EL (cell line): ENCODE measurements at places on chromosomes 3 and 15.

DNA sequence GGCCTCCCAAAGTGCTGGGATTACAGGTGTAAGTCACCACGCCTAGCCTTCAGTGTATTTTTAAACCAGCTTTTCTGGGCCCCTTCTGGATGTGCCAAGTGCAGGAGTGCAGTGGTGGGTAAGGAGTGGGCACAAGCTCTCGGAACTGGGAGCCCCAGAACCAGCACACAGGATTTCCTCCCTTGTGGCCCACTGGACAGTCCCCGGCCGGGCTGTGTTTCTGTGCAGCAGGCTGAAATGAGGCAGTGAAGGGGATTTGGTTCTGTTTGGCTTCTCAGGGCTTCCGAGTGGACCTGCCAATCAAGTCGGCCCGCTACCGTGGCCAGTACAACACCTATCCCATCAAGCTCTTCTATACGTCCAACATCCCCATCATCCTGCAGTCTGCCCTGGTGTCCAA is 14.4 kb downstream of the SEC61A1 start:
- DNase-seq, result no peak

GRCh38 chr3:138241061-138241460 is 54.0 kb downstream of the ARMC8 start:
- DNase-seq, result no peak

GRCh38 chr15:29089731-29090616 is 179.6 kb downstream of the NSMCE3 start:
- no peak for DNase-seq

DNA sequence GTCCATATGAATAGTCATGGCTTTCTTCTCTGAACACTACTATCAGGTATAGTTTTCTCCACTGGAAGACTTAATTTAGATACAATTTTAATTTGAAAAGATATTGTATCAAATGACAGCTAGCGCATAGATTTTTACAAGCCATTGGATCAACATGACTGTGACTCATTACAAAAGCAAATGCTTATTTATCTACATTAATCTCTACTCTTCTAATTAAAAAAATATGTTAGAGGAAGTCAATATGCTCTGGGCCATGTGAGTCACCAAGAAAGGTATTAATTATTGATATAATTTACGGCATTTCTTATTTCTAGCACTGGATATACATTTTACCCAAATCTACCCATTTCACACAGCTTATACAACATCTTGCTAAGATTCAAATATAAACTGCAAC is 800.3 kb upstream of the GBE1 start:
- DNase-seq, result no peak

DNA sequence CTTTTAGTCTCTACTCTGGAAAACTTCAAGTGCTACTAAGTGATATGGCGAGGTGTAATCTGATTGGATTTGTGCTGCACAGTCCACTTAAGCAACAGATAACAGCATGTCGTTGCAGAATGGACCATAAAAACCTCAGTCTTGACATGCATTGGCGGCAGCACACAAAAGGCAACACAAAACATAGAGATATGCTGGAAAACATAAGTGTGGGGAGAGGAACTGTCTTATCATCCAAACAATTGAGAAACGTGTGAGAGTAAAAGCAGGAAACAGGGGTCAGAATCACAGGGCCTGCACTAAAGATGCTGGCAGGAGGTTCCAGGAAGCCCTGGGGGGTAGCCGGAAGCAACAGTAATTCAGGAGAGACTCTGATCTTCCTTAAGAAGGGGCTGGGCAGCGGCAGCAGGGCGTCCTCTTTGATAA is 82.1 kb downstream of the CGNL1 start:
- DNase-seq, result no peak

GRCh38 chr15:58523634-58524033 is 91.8 kb downstream of the LIPC start:
- no peak for DNase-seq

DNA sequence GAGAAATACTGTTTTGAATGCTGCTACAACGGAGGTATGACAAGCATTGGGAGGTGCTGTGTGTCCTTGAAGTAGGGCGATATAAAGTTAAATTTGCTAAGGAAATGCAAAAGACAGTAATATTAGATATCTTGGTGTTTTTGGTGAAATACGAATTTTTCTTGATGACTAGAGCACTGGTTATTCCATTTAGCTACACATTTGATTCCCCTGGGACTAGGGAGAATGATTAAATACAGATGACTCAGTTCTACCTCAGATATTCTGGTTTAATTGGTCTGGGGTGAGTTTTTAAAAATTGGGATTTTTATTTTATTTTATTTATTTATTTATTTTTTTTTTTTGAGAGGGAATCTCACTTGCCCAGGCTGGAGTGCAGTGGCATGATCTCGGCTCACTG is 18.7 kb upstream of the GADL1 start:
- peak; percentile 32 for DNase-seq

GRCh38 chr3:18127859-18128681 is 297.1 kb downstream of the SATB1 start:
- no peak for DNase-seq

DNA sequence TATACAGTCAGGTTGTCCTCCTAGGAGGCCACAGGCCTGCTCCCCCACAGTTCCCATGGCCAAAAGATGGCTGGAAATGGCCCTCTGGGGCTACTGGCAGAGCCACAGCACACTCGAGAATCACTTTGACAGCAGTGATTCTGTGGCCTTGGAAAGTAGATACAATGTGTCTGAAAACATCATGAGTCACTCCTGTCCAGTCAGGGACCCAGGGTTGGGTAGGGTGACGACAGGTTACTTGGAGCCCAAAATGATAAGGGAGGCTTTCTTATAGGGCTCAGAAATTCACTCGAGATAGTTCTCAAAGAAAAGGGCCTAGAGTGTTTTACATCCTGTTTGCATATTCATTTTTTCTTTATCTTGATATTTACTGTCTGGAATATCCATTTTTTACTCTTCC is 24.3 kb downstream of the MRPS25 start:
- no peak for DNase-seq

DNA sequence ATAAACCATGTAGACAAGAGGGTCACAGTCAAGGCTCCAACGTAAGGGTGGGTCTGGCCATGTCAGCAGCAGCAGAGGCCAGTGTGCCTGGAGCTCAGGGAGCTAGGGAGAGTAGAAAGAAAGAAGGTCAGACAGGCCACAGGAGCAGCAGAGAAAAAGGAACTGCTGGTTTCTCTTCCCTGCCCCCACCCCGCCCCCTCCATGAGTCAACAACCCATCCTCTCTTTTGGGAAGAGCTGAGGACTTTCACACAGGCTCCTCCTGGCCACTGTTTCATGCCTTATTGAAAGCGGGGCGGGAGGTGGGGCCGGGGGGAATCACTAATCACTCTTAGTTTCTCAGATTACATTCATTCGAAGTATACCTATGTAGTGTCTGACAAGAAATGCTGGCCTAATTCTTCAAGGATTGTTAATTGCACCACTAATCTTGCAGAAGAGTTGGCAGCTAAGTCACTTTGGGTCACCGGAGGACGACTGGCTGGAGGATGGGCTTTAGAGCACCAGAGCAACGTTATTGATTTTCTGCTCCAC is 9.1 kb upstream of the SCG3 start:
- no peak for DNase-seq

- DNase-seq, result no peak
Observed at GRCh38 chr3:88773766-88774165, 333.7 kb upstream of the EPHA3 start.

DNA sequence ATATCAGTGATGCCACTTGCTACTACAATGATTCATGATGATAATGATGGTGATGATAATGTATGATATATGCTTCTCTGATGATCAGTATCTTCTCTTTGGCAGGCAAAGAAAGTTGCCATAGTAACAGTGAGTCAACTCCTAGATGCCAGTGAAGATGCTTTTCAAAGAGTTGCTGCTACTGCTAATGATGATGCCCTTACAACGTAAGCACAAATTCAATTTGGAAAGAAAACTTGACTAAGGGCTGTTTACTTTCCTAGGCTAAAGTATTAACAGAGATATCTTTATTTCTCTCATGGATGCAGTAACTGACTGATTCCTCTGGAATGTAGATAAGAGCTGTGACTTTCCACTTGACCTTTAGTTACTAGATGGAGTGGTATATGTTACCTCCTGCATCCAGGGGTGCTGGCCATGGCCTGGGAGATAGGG is 27.8 kb downstream of the ADGRG7 start:
- DNase-seq, result peak; percentile 40

GRCh38 chr15:35649575-35649974 is 103.6 kb upstream of the DPH6 start:
- DNase-seq, result no peak

GRCh38 chr3:114504941-114505628 is 211.3 kb downstream of the TIGIT start:
- DNase-seq, result peak; percentile 62

DNA sequence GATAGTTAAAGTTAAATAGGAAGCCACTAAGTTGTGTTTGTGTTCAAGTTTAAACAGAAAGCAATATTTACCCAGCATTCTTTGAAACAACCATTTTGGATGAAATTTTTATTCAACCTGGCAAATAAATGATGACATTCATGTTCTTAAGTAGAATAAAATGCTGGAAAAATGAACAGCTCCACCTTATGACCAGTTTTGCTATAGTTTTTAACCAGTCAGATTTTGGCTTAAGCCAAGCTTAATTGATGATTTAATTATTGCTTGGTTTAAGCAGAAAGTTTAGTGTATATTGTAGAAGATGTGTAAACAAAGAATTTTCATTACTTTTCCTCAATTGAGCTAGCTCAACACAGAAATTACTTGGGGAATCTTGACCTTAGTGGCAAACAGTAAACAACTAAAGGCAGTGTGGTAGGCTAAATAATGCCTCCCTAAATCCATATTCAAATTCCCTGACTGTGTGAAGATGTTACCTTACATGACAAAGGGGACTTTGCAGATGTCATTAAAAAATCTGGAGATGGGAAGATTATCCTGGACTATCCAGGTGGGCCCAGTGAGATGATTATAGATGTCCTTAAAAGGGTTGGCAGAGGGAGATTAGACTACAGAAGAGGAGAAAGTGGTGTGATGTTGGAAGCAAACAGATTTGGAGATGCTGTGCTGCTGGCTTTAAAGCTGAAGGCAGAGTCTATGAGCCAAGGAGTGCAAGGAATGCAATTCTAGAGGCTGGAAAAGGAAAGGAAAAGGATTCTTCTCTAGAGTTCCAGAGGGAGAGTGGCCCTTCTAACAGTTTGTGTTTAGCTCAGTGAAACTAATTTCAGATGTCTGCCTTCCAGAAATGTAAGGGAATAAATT is 448.6 kb upstream of the GOLIM4 start:
- DNase-seq, result no peak
